ENCODE measurements at places on chromosomes 11 and 22. TPM values are rescaled to one million over a fixed set of nuclear protein-coding genes. Genes with fewer than 3 reads are reported as not detected.

PATE2 gene
- total RNA-seq, result not detected

- no peak for DNase-seq
These were observed 36.8 kb upstream of the MYEOV start for GRCh38 chr11:69257134-69257533.

GRCh38 chr11:133530501-133530835 is 1.8 kb downstream of the OPCML start:
- no peak for DNase-seq

ARSA gene
- total RNA-seq, result 86.8 TPM

SMTNL1 gene
- total RNA-seq, result not detected

DNA sequence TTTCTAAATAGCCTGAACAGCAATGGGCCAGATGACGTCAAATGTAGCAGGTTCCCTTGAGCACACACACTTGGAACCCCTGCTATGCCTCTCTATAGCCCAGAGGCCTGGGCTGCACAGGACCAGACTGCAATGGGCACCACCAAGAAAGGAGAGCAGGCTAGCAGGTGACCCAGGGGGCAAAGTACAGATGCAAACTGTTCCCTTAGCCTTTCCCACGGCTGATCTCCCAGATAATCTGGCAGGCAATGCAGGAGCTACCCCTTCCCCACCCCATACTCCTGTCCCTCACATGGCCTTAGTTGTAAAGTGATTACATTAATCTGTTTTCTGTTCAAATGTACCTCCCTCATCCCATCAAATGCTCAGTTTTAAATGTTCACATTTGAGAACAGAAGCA is 41.3 kb downstream of the SMCO4 start:
- DNase-seq, result no peak

GRCh38 chr22:27603800-27604144 is 197.8 kb downstream of the MN1 start:
- DNase-seq, result no peak

GRCh38 chr11:128898580-128899344 is 7.6 kb downstream of the KCNJ5 start:
- no peak for DNase-seq

GRCh38 chr11:80779905-80780605 is 1339.2 kb upstream of the TENM4 start:
- DNase-seq, result no peak

GRCh38 chr11:11045156-11045930 is 187.5 kb upstream of the ZBED5 start:
- DNase-seq, result no peak

DNA sequence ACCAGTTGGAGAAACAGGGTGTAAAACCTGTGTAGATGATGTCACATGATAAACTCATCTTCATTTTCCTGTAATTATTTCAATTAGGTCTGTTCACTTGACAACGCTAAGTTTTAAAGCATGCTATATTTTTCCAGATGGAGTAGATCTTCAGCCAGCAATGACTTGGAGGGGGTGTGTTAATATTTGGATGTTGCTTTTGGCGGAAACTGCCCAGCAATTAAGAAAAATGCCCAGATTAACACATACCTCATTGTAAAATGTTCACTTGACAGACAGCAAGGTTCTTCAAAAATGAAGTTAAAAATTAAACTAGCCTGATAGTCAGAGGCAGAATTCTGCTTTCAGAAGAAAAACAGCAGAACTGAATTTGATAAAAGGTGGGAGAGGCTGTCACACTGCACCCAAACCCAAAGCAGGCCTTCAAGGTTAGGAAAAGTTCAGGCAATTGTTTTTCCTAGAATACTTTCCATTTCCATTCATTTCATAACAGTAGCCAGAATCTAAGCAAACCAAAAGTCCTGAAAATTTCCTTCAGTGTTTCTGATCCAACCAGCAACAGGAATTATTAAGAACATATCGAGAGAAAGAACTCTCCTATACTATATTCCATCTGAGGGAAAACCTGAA is 33.0 kb downstream of the VSIG10L2 start:
- DNase-seq, result no peak

DDI1 gene
- total RNA-seq, result not detected

- no peak for DNase-seq
These were observed 17.8 kb downstream of the TRIOBP start for GRCh38 chr22:37714634-37715033.

IL17REL gene
- total RNA-seq, result not detected

OR2AG1 gene
- not detected for total RNA-seq

GRCh38 chr11:60326955-60327354 is at the start of gene MS4A6E:
Gene MS4A6E, plus strand, starts transcription at chr11:60327255. Its CDS starts 7,641 bp downstream, at chr11:60334896.
- DNase-seq, result no peak

DNA sequence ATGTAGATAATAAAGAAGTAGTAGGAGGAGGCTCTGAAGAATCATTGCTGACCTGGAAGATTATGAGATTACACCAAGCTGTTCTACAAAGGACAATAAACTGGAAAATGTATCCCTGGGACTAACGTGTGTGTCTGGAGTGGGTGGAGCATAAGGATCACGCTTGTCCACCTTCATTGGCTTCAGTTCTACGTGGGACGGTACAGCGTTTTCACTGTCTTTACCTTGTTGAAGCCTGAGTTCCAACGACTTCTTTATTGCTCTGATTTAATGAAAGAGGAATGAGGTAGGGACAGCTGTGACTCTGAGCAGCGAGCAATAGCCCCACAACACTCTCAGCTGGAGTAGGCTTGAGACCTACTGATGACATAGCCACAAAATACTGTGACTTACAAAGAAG is 87.0 kb downstream of the ARHGAP42 start:
- no peak for DNase-seq

GUCY1A2 gene
- not detected for total RNA-seq
